ENCODE measurements at places on chromosomes 2 and 18.

DNA sequence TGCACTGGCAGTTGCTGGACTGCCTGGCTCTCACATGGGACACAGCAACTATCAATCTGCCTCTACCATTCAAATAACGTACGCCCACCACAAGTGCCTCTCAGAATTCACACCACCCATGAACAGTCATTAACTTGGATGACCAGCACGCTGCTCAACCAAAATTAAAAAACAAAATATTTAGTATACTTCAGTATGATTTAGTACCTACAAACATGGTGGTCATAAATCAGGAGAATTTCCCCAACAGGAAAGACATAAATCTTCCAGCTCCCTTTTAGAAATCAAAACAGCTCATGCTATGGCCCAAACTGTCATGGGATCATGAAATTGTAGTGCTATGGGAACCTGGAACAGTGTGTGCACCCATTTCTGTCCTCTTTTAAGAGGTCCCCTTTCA lies 317.4 kb upstream of the ETAA1 start:
- DNase-seq, result no peak

DNA sequence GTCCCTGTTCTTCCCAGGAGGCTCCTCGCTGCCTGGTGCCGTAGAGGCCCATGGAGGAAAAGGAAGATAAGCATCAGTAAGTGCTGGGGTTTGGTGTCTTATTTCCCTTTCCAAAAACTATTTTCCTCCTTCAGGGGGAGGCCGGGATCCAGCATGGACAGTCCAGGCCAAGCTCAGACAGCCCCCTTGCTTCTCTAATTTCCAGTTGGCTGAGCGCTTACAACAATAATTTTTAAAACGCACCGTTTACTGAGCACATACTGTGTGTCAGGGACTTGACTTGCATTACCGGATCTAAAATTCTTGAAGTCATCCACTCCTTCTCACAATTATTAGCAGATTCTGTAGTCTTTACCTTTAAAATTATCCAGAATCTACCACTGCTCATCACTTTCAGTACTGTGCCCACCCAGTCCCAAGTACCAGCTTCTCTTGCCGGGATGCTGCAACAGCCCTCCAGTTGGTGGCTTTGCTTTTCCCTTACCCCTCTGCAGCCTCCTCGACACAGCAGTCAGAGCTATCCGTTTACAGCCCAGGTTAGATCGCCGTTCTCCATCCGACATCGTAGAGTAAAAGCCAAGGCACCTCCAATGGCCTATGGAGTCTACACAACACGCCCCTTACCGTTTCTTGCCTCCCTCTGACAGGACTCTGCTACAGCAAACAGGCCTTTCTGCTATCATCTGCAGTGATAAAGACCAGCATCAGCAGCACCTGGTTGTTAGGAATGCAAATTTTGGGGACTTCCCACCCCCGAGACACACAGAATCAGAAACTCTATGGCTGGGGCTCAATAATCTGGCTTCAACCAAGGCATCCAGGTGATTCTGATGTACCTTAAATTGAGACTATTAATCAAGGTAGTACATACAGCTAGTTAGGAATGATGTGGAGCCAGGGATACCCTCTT lies 75.2 kb upstream of the TSPYL6 start:
- peak; percentile 8 for DNase-seq

DNA sequence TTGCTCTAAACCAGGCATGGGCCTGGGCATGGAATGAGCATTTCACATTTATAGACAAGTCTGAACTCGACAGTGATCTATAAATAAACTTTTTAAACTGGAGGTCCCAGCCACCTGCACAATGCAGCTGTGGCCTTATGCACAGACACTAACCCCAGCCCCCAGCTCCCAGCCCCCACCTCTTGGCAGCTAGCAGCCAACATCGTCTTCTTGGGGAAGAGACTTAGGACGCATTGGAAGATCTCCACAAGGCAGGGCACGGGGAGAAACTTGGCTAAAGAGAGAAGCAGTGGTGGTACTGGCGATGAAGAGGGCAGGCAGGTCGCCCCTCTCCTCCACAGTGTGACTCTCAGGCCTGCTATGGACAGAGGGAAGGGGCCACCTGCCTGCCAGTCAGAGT lies 213.2 kb downstream of the ANAPC1 start:
- no peak for DNase-seq

GRCh38 chr2:113910110-113910717 lies 20.3 kb downstream of the ACTR3 start:
- DNase-seq, result no peak

- DNase-seq, result no peak
Observed at GRCh38 chr2:85503851-85504777, 34.9 kb upstream of the MAT2A start.

Data from posterior cingulate gyrus (tissue), 11 donors.